HuH-7 (cell line): ENCODE measurements at places on chromosomes 4 and X.

- no peak for DNase-seq
Measured at GRCh38 chr4:25421816-25422525, 44.9 kb downstream of the ANAPC4 start.

GRCh38 chr4:73998040-73999011 lies at the start of gene CXCL5:
TSS of gene CXCL5 (minus strand) at chr4:73998677. CDS start at chr4:73998581, 96 bp downstream.
- DNase-seq: peak; percentile 65

GRCh38 chrX:36908801-36909675 lies 99.1 kb upstream of the FAM47C start:
- peak; percentile 1 for DNase-seq

DNA sequence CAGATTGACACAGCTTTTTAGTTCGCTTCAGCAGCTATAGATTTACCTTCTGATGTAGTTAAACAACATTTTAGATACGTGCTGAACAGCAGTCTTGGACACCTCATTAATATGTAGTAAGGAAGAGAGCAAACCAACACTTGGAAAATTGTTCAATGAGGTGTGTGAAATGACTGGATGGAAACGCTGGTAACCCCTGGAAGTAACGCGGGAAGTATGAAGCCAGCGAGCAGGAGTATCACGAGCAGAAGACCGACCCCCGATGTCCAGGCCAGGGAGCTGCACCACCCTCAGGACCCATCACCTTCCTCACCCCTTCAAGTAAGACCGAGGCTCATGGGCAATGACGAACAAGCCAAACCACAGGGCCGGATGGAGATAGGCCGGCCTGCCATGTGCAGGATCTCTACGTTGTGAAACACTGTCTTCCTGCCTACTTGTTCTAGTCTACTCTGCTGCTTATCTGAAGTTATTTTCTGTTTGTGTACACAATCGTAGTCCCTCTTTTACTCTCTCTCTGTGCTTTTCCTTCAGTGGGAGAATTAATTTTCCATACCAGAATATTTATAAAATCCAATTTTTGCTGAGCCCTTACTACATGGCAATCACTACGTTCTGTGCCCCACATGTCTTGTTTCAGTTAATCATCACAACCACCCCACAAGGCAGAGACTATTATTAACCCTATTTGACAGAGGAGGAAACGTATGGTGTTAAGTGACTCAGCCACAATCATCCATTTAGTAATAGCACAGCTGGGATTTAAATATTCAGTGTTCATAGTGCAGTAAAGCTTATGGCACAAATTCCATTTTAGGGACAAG lies 221.7 kb downstream of the APBB2 start:
- DNase-seq: peak; percentile 40

DNA sequence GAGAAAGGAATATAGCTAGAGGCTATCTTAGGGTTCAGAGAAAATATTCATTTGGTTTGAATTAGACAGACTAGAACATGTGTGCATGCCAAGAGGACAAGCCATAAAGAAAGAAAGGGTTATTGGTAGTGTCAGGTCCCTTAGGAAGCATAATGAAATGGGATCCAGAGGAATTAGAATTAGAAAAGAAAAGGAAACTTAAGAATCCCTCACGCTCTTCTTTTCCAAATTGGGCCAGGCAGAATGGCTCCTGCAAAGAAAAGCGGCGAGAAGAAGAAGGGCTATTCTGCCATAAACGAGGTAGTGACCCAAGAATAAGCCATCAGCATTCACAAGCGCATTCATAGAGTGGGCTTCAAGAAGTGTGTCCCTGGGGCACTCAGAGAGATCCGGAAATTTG lies 4.9 kb upstream of the ABCG2 start:
- DNase-seq: no peak

- DNase-seq: no peak
Measured at GRCh38 chr4:122453384-122453995, 3.0 kb downstream of the IL2 start.

GRCh38 chr4:1347410-1347864 lies 429 bp downstream of the UVSSA start:
- DNase-seq: peak; percentile 76

DNA sequence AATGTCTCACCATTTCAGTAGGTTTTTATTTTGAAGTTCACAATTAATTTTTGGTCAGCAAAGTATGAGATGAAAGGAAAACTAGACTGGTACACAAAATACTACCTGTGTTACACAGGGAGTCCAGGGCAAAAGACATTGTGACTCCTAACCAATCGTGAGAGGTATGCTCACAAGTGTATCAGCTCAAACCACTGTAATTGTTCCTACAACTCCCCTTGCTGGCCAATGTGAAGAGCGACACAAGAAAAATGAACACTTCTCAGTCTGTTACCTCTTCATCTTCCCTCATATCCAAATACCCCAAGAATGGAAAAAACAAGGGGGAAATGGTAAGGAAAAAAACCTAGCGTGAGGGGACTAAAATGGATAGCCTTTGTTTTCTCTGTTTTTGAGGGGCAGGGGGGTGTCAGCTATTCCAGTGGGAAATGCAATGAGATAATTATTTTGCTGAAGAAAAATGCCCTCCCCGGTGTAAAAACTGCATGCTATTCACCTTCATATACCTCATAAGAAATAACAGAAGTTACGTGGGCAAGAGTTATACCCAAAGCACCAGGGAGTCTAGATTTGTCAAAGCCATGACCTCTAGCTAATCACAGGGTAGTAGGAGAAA lies 30.6 kb upstream of the NSUN7 start:
- peak; percentile 46 for DNase-seq

DNA sequence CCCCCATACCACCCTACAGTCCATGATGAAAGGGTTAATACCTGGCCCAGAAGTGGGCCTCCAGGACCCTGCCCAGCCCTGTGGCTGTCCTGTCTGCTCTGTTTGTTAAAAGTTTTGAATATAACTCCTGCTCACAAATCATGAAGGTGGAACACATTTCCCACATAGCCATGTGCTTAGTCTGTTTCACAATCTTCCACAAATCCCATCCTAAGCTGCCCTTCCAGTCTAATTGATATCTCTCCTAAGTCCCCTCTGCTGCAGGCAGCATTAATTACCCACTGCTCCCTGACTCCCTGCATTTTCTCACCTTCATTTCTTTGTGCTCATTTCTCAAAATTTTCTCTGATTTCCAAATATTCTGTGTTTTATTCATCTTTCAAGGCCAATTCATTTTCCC lies 142.6 kb downstream of the AASDH start:
- no peak for DNase-seq

- DNase-seq: no peak
Measured at GRCh38 chr4:120685756-120686278, 236.7 kb downstream of the PRDM5 start.

DNA sequence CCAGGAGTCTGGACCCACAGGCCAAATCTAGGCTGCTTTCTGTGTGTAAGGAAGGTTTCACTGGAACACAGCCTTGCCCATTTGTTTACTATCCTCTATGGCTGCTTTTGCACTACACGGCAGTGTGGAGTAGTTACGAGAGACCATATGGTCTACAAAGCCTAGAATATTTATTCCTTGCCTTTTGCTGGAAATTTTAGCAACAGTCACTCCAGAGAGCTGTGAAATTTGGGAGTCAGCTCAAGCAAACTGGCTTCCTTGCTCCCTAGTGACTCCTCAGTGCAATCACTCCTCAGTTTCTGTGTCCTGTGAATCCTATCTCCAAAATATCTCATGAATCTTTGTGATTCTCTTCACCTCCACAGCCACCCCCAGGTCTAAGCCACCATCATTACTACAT lies 99.0 kb upstream of the CPEB2 start:
- DNase-seq: no peak

DNA sequence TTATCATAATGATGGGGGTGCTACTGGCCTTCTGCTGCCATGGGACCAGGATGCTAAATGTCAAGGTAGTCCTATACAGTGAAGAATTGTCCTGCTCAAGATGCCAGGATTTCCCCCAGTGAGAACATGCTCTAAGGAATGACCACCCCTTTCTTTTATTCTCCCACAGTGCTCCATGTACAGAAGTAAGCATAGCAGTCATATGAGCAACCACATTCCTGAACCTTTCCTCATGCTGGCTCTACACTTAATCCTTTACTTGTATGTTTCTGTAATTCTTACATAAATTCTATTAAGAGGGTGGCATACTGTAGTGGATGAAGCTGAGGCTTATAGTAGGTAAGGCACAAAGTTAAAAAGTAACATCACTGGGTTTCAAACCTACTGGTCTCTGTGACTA lies 20.2 kb downstream of the CYP2U1 start:
- DNase-seq: no peak

- DNase-seq: no peak
Measured at GRCh38 chrX:1593286-1594271, 2.2 kb downstream of the AKAP17A start.

DNA sequence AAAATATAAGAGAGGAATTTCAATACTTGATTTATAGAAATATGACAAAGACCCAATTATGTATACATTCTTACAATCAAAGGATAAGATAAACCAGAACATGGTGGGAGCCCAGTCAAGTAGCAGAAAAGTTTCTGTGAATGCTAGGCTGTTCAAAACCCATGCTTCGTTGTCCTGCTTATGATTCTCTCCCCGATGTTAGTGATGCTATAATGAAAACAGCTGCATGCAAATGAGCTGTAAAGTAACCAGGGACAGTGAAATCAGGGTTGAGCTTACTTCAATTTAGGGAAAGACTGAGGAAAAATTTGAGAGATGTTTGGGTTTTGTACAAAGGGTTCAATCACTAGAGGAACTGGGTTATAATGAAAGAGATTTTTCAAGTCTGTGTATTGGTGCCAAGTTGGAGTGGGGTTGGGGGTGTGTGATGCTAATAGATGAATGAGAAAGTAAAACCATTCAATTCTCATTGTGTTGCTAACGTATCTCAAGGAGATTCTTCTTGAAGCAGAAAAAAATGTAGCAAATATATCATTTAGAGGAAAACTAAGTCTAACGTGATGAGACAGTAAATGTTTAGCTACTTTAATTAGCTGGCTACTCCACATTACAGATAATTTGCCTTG lies 59.3 kb upstream of the PPP1R2C start:
- DNase-seq: no peak

- DNase-seq: no peak
Measured at GRCh38 chr4:82677327-82677726, 115.5 kb upstream of the TMEM150C start.

DNA sequence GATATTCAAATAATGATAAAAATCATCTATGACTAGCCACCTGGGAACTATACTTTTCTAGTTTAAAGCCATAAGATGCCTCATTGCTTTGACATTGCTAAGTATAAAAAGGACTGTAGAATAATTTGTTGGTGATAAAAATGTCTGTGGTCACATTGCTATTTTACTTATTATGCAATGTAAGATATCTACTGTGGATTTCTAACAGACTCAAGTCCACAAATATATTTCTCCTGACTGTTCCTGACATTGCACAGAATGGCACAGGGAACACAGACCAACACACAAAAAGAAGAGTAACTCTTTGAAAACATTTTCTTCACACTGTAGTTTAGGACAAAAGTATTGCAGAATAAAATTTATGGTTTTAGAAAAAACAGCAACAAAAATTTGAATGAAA lies 2.2 kb upstream of the TMPRSS11E start:
- DNase-seq: no peak

GRCh38 chrX:12076046-12076445 lies 62.2 kb upstream of the FRMPD4 start:
- no peak for DNase-seq

DNA sequence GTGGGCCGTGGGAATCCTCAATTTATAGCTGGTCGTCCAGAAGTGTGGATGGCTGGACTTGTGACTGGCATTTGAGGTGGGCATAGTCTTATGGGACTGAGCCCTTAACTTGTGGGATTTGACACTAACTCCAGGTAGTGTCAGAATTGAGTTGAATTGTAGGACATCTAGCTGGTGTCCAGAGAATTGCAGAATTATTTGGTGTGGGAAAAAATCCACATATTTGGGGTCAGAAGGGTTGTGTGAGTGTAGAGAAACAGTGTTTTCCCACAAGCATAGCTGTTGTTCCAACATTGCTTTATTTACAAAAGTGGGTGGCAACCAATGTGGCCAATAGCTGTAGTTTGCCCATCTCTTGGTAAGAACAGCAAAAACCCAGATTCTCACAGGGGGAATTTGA lies 91.3 kb downstream of the MOSPD2 start:
- DNase-seq: no peak

GRCh38 chr4:2642968-2643367 lies 106.5 kb downstream of the FAM193A start:
- no peak for DNase-seq

- no peak for DNase-seq
Measured at GRCh38 chrX:39679497-39680157, 418.1 kb downstream of the BCOR start.

GRCh38 chr4:60175241-60175640 lies 1024.9 kb upstream of the ADGRL3 start:
- no peak for DNase-seq

GRCh38 chr4:112509243-112510141 lies 6.5 kb downstream of the NEUROG2 start:
- DNase-seq: no peak

- no peak for DNase-seq
Measured at GRCh38 chr4:34323549-34324320, 1920.6 kb downstream of the ARAP2 start.

DNA sequence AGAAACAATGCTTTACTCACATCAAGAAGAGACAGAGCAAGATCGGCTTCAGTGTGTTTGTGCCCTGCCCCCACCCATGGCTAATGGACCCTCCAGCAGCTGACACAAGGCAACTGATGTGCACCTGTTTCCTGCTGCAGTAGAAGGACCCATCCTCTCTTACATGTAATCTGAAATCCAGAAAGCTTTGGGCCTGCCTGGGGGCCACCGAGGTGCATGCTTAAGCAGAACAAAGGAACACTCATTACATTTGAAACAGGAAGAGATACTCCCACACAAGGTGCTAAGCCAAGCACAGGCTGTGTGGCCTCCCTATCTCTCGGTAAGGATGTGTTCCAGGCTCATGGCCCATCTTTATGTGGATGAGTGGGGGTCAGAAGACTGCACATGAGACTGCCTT lies 338.0 kb downstream of the SPOCK3 start:
- no peak for DNase-seq

DNA sequence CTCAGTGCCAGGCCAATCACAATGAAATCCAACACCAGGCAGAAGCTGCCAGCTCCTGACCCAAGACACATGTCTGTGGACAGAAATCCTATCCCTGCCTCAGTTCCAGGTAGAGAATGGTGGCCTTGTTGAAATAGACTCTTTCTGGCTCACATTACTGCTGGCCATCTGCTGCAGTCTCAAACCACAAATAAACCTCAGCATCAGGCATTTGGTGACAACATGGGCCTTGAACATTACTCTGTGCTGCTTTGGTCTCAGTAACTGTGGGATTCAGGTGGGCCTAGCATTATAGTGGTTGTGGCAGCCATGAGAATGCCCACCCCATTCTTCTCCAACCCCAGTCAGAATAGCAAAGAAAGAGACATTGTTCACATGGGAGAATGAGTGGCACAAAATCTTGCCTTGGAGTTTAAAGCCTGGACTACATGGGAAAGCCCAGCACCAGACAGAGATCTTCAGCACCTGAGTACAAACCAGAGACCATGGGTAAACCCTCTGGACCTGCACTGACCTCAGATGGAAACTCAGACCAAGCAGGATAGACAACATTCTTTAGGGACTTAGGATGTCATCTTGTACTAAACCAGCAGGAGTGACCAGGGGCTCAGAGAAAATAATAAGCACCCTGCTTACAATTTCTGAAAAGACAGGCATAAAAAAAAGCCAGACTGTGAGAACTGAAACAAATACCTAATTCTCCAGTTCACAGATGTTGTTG lies 50.4 kb upstream of the TRAM1L1 start:
- DNase-seq: no peak
